ENCODE measurements at places on chromosomes 16 and 17. TPM values are rescaled to one million over a fixed set of nuclear protein-coding genes. Genes with fewer than 3 reads are reported as not detected.

The FA2H gene
- total RNA-seq, result not detected

The USP43 gene
- 0.07 TPM for total RNA-seq

The CD300E gene
- total RNA-seq, result not detected

The MYH2 gene
- total RNA-seq, result not detected

The RNF222 gene
- total RNA-seq, result not detected

The CDRT15L2 gene
- not detected for total RNA-seq

The LRRC75A gene
- 3.6 TPM for total RNA-seq

The CHST4 gene
- not detected for total RNA-seq

The MAFG gene
- total RNA-seq, result 24.2 TPM

The CHD9NB gene
- 1.3 TPM for total RNA-seq

The CDH5 gene
- total RNA-seq, result 512 TPM

The HCRT gene
- not detected for total RNA-seq

The KRTAP9-2 gene
- total RNA-seq, result not detected

The SDR42E2 gene
- total RNA-seq, result 0.07 TPM

The NDUFAB1 gene
- total RNA-seq, result 159 TPM

The KRT28 gene
- not detected for total RNA-seq

The CDRT15 gene
- not detected for total RNA-seq

The CD19 gene
- total RNA-seq, result not detected

The POLR2C gene
- total RNA-seq, result 144 TPM

The TPSG1 gene
- not detected for total RNA-seq

The PPM1E gene
- 0.28 TPM for total RNA-seq

The ZSCAN10 gene
- total RNA-seq, result not detected

The SOX15 gene
- 0.07 TPM for total RNA-seq

The CTRB1 gene
- not detected for total RNA-seq

The ITGAD gene
- not detected for total RNA-seq

The SPATA33 gene
- total RNA-seq, result 3.3 TPM

The EXOC3L1 gene
- 2.2 TPM for total RNA-seq

The XAF1 gene
- total RNA-seq, result 23.9 TPM

Data from pulmonary artery endothelial cell (primary cell).